ENCODE measurements at places on chromosomes 5 and 9.

DNA sequence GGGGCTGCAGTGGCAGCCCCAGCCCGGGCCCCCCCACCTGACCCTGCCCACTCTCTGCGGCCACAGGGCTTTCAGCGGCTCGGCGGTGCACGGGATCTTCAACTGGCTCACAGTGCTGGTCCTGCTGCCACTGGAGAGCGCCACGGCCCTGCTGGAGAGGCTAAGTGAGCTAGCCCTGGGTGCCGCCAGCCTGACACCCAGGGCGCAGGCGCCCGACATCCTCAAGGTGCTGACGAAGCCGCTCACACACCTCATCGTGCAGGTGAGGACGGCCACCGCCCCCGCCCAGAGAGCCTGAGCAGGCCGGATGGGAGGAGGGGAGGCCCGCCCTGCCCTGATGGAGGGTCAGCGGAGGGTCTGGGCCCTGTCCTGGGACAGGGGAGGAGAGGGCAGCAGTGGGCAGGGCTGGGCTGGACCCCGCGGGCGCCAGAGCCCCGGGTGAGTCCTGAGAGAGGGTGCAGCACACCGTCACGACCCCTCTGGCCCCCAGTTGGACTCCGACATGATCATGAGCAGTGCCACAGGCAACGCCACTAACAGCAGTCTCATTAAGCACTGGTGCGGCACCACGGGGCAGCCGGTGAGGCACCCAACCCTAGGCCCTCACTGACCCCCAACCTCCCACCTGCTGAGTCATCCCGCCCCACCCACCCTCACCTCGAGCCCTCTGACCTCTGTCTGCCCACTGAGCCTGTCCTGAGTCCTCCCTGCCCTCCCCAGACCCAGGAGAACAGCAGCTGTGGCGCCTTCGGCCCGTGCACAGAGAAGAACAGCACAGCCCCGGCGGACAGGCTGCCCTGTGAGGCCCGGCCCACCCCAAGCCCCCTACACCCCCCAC is 2.7 kb downstream of the SLC34A3 start:
- DNase-seq: no peak

- no peak for DNase-seq
Measured at GRCh38 chr5:83701886-83702285, 18.8 kb downstream of the HAPLN1 start.

GRCh38 chr9:76730801-76731200 is 33.4 kb upstream of the PCA3 start:
- no peak for DNase-seq

DNA sequence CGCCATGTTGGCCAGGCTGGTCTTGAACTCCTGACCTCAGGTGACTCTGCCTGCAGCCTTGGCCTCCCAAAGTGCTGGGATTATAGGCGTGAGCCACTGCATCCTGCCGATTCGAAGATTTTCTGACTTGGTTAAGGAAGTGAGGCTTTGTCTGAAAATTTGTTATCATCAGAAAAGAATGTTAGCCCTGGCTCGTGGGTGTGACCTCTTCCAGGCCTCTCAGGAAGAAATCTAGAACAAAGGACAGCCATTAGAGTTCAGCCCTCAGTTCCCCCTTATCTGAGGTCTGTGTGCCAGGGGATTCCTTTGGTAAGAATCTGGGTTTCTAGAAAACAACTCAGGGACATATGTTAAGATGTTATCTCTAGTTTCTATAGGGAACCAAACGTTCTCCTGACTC is 6.2 kb downstream of the OR2S2 start:
- peak; percentile 25 for DNase-seq

DNA sequence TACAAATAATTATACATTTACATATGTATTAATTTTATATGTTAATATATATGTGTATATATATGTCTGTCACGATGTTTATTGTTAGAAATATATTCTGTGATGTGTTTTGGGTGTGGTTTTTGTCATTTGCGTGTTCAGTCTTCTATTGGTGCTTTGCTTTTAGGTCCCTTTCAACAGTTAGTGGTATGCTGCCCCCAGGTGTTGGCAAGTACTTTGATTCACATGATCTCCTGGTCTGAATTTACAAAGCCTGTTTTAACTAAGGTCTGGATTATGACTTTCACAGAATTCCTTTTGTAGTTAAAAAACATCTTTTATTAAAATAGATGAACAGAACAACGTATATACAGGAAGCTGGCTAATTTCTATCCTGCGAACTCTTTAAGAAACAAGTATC is 271.5 kb downstream of the CCDC171 start:
- DNase-seq: no peak

- no peak for DNase-seq
Measured at GRCh38 chr5:152704286-152704685, 299.2 kb upstream of the NMUR2 start.
